HT1080 (cell line): ENCODE measurements at places on chromosomes 5 and 9.

- DNase-seq = peak; percentile 57
These were observed 53.5 kb upstream of the GRIN3A start for GRCh38 chr9:101791938-101792337.

- DNase-seq = no peak
These were observed 45.8 kb upstream of the FTMT start for GRCh38 chr5:121805911-121806310.

DNA sequence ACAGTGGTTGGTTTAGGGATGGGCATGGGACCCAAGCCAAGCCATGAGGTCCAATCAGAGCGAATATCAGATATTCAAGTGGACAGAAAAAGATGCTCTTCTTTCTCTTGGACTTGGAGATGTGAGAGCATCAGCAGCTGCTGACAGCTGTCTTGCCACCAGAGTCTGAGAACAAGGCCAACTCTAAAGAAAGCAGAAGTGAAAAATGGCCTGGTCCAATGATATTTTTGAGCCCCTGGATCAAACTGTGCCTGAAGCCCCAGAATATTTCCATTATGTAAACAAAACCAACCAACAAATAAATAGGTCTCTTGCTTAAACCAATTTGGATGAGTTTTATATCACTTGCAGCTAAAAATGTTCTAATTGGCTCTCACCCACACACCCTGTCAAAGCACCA lies 30.7 kb upstream of the JADE2 start:
- no peak for DNase-seq

DNA sequence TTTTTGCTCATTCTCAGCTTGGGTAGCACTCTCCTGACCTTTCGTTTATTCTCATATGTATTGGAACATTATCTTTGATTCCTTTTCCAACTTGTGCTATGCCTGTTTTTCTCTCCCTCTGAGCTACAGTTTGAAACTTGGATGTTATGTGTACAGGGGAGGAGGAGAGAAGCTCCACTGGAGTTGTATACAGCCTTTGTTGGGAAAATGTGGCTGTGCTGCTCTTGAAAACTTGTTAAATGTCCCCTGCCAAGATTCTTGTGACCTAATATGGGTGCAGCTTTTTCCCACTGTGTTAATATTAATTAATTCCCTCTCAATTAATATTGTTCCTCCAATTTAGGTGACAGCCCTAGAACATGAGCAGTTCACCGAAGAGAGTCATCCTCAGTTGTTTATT lies 235.4 kb downstream of the AOPEP start:
- DNase-seq = no peak

- no peak for DNase-seq
These were observed 19.7 kb downstream of the STK10 start for GRCh38 chr5:172168311-172168710.

- DNase-seq = no peak
These were observed 26.4 kb downstream of the ZNF366 start for GRCh38 chr5:72480841-72481240.

DNA sequence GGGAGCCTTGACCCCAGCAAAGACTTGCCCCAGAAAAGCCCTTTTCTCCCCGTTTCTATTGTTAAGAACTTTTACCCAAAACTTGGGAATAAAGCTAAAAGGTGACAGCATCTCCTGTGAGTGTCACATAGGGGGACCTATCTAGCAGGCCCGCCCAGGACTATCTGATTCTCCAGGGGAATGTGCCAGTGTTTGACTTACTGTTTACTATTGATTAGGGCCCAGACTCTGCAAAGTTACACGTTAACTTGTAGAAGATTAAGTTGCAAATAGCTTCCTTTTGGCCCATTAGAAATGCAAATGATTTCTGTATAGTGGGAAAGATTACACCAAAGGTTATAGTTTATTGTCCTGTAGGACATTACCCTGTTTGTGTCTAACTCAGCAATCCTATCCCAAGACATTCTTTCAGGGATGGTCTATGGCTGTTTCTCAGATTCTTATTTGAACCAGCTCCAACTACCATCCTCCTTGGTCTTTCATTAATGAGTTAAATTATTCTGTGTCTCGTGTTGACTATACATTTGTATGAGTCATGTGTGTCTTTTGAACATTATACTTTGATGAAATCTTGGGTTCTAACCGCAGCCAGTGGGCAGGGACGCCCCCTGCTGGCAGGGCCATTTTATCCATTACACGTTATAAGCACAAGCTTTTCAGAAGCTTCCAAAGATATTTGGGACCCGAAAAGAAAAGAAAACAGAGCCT lies 60.7 kb downstream of the HRH2 start:
- peak; percentile 44 for DNase-seq

- no peak for DNase-seq
These were observed 6.9 kb downstream of the CAMK4 start for GRCh38 chr5:111231119-111231518.

DNA sequence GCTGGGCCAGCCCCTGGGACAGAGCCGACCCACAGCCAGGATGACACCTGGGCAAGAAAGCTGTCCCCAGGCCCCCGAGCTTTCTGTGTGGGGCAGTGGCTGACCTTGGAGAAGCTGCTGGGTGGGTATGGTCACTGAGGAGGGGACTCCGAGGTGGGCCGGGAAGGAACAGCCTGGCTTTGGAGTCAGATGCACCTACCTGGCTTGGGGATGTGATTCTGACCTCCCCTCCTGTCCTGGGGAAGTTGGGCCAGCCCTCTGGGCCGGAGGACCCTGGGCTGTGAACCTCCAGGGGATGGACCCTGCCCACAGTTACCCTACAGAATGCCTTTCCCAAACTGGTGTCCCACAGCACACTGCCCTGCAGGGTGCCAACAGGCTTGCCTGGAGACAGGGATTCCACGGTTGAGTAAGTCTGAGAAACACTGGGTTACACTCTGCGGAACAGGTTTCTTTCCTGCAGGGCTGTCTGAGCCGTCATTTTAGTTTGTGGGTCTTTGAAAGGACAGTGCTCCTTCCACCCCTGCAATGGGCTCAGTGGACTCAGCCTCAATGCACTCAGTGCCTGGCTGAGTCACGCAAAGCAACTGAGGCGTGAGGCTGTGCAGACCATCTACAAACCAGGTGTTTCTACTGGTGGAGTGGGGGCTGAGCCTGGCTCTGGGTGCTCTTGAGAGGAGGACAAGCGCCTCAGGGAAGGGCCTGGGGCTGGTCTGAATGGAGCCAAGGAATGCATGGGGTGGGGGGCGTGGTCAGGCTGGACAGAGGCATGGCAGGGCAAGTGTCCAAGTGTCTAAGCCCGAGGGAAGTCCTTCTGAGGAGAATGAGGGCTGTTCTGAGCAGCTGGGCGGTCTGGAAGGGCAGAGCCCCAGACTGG lies 41.3 kb upstream of the PHYKPL start:
- DNase-seq = no peak

GRCh38 chr5:173231381-173231766 lies 3.6 kb downstream of the NKX2-5 start:
- no peak for DNase-seq

GRCh38 chr5:54212331-54212730 lies 98.0 kb downstream of the ARL15 start:
- no peak for DNase-seq

- no peak for DNase-seq
These were observed 255.1 kb upstream of the NREP start for GRCh38 chr5:112012104-112012503.

GRCh38 chr5:90297045-90297764 lies 112.4 kb downstream of the CETN3 start:
- DNase-seq = no peak

GRCh38 chr5:172453206-172453985 lies 929 bp downstream of the SH3PXD2B start:
- DNase-seq = peak; percentile 70

GRCh38 chr5:132816554-132816953 lies 3.5 kb downstream of the SOWAHA start:
- DNase-seq = no peak

DNA sequence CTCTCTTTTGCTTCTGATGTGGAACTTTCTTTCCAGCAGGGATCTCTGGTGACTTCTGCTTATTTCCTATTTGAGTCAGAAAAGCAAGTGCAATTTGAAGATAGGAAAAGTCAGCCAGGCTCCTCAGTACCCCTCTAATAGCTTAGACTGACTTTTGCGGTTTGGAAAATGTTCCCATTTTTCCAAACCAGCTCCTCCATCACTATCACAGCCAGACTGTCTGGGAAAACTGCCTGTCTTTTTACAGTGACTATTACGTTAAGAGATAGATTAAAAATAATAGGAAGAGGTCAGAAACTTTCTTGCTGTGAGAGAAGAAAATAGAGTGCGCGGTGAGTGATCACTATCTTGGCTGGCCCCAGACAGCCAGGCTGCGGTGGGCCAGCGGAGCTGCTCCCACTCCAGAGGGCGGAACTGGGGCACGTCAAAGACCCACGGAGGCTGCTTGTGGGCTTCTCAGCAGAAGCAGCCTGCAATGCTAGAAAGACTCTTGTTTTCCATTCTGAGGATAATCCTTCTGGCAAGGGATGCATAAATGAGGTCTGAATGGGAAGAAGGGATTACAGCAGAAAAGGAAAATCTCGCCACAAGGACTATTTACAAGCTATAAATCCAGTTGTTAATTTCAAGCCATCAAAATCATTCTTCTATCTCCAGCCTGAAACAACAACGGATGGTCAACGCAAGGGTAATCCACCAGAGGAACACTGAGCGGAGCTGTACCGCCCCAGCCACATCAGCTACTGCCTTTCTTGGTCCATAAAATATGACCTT lies 151.0 kb upstream of the MSX2 start:
- no peak for DNase-seq

DNA sequence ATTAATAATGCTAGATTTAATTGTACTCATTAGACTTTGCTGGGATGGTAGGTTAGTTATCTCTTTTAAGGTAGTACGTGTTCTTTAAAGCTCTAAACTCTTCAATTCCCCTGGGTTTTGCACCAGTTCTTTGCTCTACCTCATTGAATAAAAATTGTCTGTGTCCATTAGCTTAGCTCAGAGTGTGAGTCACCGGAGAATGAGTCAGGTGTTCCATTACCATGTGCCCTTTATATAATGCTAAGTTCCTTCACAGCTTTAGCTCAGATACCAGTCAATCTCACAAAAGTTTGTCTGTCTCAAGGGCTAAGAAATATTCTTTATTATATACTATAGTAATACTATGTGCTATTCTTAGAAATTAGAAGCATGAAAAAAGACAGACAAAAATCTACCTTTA lies 339.4 kb downstream of the PRELID2 start:
- peak; percentile 86 for DNase-seq

DNA sequence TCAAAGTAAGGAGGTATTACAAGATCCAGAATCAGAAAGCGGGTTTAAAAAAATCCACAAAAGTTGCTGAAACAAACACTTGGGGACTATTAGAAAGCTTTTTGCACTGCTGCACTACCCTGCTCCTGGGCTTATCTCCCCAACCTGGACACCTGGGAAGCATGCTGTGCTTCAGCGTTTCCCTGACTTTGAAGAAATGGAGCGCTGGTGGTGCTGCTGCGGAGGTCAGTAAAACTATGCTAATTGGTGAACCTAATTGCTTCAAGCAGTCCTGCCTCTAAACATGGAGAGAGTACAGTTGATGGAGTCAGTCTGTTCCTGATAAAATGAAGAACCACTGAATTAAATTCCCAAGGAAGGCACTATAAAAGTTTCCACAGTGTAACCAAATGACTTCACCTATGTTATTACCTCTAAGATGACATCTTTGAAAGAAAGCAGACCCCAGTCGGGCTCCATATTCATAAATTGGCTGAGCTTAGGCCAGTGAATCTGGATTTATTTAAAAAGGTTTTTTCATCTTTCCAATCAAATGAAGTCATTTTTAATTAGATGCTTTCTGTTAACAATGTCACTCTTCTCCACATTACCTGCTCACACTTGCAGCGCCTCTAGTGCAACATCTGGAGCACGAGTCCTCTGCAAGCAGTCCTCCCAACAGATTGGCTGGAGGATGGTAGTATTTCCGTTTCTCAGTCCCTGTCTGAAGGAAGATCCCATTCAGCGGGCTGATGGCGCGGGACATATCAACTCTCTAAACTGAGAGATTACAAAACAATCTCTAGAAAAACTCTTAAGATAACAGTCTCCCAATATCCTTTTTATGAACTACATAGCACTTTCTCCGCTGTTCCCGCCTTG lies 11.5 kb downstream of the NR2F1-AS1 start:
- DNase-seq = no peak

DNA sequence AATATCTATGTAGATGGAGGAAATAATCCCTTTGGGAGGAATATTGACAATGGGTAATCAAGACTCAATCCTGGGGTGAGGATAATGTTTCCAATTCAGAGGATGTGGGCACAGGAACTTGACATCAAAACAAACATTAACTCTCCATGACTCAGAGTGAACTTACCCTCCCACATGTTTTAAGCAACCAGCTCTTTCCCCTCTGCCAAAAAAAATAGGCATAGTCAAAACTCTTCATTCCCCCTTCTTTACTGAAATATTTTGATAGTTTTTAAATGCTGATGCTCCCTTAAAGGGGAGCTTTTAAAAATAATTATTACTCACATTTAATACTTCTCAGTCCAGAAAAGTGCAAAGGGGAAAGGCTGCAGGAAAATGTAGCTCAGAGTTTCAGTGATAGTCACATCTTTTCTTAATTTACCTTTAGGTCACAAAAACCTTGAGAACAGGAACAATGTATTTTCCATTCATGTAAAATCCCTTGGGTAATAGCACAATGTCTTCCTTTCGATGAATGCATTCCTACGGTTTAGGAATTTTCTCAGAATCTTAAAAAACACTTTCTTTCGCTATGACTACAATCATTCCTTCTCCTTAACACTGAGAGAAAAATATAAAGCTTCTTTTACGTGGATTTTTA lies 298.4 kb upstream of the GRAMD2B start:
- DNase-seq = peak; percentile 79

- DNase-seq = no peak
These were observed 50.3 kb downstream of the MTAP start for GRCh38 chr9:21852754-21853153.

DNA sequence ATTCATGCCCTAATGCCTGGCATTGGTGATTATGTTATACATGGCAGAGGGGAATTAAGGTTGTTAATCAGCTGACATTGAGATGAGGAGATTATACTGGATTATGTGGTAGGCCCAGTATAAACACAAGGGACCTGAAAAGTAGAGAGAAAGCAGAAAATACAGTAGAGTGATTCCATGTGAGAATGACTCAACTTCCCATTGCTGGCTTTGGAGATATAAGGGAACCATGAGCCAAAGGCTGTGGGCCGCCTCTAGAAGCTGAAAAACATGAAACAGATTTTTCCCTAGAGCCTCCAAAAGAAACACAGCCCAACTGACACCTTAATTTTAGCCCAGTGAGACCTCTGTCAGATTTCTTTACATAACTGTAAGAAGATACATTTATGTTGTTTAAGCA lies 65.0 kb upstream of the CTXN3 start:
- peak; percentile 20 for DNase-seq
